ENCODE measurements at places on chromosomes 1 and 21.

DNA sequence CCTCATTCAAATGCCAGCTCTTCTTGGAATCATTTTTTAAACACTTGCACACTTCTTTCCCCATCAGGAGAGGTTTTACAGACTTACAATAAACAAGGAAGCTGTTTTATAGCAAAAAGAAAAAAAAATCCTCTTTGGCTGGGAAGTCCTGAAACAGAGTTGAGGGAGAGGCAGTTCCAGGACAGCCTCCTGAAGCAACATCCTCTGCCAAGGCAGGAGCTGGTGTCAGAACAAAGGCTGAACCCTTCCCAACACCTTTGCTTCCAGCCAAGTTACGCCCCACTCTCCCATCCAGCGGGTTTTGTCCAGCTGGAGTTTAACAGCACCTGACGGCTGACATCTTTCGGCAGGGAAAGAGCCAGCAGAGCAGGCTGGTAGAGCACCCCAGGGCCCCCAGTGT lies 287.8 kb downstream of the RRAGC start:
- no peak for DNase-seq

- no peak for DNase-seq
These were observed 5.6 kb downstream of the ELK4 start for GRCh38 chr1:205626216-205626615.

DNA sequence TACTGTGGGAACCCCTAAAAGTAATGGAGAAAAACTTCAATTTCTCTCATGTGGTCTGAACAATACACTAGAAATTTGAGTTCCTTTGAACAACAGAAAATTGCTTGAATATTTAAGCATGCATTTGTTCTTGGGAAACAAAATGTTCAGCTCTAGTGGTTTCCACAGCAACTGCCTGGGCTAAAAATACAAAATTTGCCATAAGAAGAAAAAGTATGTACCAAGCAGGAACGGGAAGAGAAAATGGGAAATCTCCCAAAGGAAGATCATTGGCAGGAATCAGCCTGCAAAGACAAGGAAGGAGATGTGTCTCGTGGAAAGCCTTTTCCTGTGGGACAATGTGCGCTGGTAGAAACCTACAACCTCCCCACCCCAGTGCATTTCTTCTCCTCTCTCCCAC lies 119.0 kb upstream of the DPT start:
- DNase-seq = no peak

DNA sequence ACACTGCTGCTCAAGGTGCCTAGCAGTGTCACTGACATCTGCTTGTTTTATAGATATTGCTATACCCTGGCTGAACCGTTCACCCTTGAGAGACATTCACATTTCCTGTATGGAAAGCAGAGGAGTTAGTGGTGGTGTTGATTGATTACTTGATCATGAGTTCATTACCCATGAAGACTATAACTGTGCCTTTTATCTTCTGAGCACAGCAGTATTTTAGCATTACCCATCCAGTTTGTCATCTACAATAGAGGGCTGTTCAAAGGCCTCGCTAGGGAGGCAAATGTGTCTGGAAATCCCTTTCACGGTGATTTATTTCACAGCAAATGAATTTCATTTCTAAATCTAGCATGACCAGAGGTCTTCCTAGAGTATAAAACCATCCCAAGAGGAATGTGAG lies 160.0 kb downstream of the DNM3 start:
- no peak for DNase-seq

GRCh38 chr1:34419663-34420136 lies 243.0 kb downstream of the C1orf94 start:
- DNase-seq = no peak

DNA sequence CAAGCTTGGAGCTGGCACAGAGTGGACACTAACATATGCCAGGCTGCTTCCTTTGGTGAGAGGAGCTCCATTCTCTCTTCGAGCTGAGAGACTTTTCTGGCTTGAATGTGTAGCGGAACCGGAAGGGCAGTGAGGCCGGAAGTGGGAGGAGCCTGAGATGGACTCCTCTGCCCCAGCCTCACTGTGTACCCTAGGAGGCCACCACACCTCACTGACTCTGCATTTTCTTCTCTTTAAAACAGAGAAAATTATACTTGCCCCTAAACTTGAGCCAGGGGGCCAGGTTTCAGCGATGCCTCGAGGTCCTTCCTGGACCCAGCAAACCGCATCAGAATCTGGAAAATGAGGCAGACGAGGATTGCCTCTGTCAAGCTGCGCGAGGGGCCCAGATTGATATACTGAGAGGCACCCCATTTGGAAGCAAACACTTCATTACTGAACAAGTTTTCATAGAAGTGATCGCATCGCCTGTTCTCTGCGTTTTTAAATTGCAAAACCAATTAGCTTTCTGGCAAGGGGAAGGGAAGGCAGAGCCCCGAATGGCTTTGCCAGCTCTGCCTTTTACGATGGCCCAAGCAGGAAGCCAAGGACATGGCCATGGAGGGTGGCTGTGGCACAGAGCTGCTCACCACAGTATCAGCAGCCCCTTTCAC lies 708.1 kb downstream of the PTPRU start:
- DNase-seq = no peak

GRCh38 chr1:234250747-234251146 lies 122.5 kb upstream of the COA6 start:
- DNase-seq = no peak

GRCh38 chr1:100415498-100415778 lies 63.1 kb downstream of the CDC14A start:
- DNase-seq = no peak

- no peak for DNase-seq
These were observed 16.8 kb downstream of the GNG4 start for GRCh38 chr1:235632506-235633401.

GRCh38 chr1:94666797-94667196 lies 125.2 kb upstream of the F3 start:
- DNase-seq = no peak

DNA sequence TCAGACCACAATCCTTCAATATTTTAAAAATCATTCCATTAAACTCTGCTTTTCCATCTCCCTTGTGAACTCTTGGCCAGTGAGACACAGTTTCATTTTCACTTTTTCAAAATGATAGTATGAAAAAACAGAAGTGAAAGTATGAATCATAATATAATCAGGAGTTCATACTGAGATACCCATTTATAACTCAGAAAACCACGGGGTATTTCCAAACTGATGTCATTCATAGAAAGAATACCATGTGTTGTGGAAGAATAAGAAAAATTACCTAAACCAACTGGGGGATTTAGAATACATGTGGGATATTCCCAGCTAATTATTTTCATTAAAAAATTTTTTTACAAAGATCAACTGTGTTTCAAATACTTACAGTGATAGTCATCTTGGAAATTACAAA lies 149.9 kb downstream of the MRPL39 start:
- DNase-seq = no peak

DNA sequence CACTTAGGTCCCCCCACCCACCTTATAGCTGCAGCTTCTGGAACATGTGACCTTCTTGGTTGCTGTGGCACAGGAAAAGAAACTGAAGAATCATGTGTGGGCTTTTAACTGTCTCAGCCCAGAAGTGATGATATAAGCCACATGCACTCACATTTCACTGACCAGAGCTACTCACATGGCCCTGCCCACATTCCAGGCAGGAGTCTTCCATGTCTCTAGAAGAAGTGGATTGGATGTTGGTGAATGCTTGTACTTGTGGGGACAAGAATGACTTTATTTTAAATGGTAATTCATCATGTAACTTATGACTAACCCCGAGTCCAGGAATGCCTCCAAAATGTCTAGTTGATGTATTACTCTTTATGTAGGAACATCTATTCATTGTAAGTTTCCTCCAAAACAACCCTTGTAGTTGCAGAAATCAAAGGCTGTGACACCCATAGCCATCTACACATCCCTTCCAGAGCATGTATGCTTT lies 15.8 kb upstream of the CAMK1G start:
- DNase-seq = no peak
